GM12892 (cell line): ENCODE measurements at places on chromosomes 5 and 9.

- no peak for DNase-seq
Measured at GRCh38 chr9:33751536-33752129, 43.7 kb upstream of the PRSS3 start.

DNA sequence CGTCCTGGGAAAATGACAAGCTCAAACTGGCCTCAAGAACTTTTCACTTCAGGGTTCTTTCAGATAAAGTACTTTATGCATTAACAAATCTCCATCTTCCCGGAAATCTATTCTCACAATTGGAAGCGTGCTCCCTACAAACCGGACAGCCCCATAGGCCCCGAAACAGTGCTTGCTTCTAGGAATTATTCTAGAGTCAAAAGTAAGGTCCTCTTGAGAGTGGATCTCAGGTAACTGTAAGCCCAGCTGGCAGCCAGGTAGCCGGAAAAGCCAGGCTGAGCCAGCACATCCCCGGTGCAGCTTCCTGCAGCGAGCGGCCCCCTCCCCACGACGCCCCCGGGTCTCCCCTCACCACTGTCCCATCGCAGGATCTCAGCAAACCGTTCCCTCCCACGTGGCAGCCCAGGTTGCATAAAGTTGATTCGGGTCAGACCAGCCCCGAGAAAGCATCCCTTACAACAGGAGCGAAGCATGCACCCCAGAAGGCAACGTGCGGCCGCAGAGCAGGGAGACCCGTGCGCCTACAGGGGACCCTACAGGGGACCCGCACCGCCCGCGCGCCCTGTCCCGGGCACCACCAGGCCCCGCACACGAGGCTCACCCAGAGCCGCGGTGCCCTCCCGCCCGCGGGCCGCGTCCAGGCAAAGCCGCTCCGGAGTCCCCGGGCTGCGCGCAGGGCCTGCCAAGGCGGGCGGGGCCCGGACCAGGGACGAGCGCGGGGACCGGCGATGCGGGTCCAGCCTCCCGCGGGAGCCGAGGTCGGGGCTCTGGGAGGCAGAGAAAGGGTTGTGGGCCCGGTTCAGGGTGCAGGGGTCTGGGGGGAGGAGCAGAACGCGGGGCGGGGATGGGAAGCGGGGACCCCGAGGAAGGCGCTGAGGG lies 920 bp downstream of the LPCAT1 start:
- DNase-seq = no peak

- no peak for DNase-seq
Measured at GRCh38 chr9:2125906-2126305, 110.8 kb downstream of the SMARCA2 start.

- DNase-seq = no peak
Measured at GRCh38 chr9:99433095-99433494, 211.0 kb downstream of the SEC61B start.

GRCh38 chr5:10194083-10194482 lies 55.6 kb downstream of the ATPSCKMT start:
- DNase-seq = no peak

- no peak for DNase-seq
Measured at GRCh38 chr5:136802383-136802782, 437.0 kb upstream of the TRPC7 start.

DNA sequence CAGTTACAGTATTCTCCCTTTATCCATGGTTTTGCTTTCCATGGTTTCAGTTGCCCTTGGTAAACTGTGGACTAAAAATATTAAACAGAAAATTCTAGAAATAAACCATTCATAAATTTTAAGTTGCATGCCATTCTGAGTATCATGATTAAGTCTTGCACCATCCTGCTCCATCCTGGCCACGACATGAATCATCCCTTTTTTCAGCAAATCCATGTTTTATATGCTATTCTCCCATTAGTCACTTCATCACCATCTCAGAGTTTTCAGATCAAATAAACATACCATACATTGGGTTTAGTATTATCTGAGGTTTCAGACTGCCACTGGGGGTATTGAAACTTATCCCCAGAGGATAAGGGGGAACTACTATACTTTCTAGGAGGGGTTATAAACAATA lies 234.4 kb upstream of the ATP10B start:
- DNase-seq = no peak

GRCh38 chr5:81023261-81023970 lies 63.3 kb downstream of the RASGRF2 start:
- no peak for DNase-seq

- no peak for DNase-seq
Measured at GRCh38 chr5:123007182-123007581, 29.3 kb downstream of the PPIC start.

DNA sequence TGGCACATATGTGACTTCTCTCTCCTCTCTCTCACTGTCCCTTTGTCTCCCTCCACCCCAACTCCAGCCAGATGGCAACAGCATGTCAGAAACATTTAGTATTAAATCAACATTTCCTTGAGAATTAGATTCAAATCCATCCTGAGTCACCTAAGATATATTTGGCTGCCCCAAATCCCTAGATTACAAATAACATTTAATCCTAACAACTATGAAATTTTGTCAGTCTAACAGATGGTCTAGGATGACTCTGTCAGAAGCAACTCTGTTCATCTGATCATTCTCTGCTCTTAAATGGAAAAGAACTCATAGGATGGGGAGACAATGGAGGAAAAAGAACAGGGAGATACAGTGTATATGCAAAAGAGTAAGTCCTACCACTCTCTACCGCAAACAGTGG lies 201.2 kb downstream of the TSSK1B start:
- DNase-seq = no peak

DNA sequence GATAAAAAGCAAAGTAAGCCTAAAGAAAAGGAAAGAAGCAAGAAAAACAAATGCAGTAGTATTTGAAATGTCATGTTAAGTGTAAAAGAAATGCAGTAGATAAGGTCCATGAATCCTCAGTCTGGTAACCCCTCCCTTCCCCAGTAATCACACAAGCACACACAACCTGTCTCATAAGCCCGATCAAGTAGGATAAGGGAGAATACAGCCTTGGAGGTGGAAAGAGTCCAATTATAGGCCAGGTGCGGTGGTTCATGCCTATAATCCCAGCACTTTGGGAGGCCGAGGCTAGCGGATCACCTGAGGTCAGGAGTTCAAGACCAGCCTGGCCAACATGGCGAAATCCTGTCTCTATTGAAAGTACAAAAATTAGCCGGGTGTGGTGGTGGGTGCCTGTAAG lies 117.9 kb downstream of the GADD45G start:
- no peak for DNase-seq

- no peak for DNase-seq
Measured at GRCh38 chr9:125522328-125522725, 184.7 kb downstream of the MAPKAP1 start.
